ENCODE measurements at places on chromosomes 13 and 19.

DNA sequence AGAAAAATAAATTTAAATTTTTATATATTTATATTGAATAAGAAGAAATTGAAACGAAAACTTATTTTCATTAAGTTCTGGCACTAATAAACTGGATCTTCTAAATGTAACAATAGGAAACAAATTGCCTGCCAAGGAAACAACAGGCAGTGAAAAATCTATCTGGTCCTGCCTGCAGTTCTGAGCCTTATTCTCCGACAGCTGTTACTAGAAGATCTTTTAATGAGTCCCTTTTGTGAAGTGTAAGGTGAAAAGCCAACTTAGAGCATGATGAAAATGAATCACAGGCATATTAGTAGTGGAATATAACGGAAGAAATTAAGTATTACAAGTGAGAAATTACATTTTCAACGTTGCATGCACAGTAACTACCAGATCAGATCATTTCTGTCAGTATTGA is 1002.7 kb upstream of the PCDH20 start:
- no peak for DNase-seq

- peak; percentile 89 for DNase-seq
These were observed 799 bp upstream of the USPL1 start for GRCh38 chr13:30616927-30617314.

GRCh38 chr13:73138276-73138637 is 79.5 kb downstream of the KLF5 start:
- no peak for DNase-seq

GRCh38 chr19:47821460-47822020 is at the start of gene CRX:
CRX (plus strand) TSS chr19:47821937; CDS start chr19:47834444, 12,507 bp downstream.
- no peak for DNase-seq

GRCh38 chr13:98222081-98222554 is 45.0 kb upstream of the RNF113B start:
- no peak for DNase-seq

DNA sequence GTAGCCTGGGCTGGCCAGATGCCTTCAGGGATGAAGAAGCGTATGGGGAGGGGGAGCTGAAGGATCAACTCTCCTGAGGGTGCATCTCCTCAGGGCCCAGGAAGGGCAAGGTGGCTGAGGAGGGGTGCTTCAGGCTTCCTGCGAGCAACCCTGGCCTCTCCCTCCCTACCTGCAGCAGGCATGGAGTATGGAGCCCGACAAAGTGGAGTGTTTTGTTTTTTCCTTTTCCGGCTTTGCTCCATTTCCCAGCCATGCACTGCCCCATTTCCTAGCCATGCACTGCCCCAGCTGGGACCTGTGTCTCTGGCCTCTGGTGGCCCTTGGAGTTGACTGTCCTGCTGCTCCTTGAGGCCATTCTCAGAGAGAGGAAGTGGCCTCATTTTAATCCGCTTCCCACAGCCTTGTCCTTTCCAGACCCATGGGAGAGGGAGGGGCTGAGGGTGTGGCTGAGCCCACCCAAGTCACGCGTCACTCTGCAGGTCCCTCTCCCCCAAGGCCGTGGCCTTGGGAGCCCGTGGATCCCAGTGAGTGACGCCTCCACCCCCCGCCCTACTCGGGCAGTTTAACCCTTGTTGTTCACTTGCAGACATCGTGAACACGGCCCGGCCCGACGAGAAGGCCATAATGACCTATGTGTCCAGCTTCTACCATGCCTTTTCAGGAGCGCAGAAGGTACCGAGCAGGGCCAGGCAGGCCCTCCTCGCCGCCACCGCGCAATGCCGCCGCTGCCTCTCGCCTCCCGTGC is 34.4 kb downstream of the CAPN12 start:
- no peak for DNase-seq

GRCh38 chr19:16197622-16198369 is at the start of gene AP1M1:
AP1M1 (plus strand) TSS chr19:16197911; CDS start chr19:16198027, 116 bp downstream.
- DNase-seq: peak; percentile 95

Measured in left renal cortex interstitium (tissue), 4 donors.